ENCODE measurements at places on chromosomes 4 and X.

DNA sequence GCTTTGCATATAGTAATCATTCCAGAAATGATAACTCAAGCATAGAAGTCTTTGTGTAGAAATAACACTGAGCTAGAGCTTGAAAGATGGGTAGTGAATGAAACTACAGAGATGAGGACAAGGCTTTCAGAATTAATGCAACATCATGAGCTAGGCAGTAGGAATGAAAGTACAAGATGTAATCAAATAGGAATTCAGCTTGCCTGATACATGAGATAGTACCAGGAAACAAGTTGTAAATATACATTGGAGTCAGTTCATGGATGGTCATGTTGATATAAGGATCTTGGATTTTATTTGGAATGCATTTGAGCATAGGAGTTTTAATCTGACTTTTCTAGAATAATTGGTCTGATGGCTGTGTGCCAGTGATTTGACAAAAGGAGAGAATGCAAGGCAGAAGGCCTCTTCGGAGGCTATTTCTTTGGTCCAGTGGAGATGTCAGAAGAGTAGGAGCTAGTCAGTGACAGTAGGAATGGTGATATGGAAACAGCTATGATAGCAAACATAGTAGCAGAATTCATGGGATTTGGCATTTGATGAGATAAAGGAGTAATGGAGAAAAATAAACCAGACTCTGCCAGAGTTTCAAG, 206.4 kb upstream of the PACRGL start:
- DNase-seq, result no peak

DNA sequence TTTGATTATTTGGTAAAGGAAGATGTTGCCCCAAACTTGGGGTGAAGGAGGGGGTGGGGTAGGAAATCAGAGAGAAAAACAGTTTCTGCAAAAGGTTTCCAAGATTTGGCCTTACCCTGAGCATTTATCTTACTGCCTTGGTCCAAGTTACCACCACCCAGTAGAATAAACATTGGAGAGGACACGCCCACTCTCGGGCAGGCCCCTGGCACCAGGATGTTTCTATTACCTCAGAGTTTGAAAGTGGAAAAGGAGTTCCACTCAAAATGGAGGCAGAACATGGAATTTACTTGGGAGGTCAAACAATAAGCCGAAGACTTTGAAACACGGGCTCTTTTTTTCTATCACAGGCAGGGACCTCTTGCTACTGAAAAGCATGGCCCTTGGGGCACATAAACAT, 113.7 kb downstream of the CHRNA9 start:
- DNase-seq, result no peak

- DNase-seq, result no peak
Measured at GRCh38 chr4:16569790-16570189, 328.7 kb downstream of the LDB2 start.

- DNase-seq, result no peak
Measured at GRCh38 chr4:78710536-78710935, 65.6 kb upstream of the BMP2K start.

- DNase-seq, result no peak
Measured at GRCh38 chr4:41413670-41414411, 124.1 kb upstream of the LIMCH1 start.

- DNase-seq, result no peak
Measured at GRCh38 chrX:129716507-129716906, 22.3 kb upstream of the XPNPEP2 start.

DNA sequence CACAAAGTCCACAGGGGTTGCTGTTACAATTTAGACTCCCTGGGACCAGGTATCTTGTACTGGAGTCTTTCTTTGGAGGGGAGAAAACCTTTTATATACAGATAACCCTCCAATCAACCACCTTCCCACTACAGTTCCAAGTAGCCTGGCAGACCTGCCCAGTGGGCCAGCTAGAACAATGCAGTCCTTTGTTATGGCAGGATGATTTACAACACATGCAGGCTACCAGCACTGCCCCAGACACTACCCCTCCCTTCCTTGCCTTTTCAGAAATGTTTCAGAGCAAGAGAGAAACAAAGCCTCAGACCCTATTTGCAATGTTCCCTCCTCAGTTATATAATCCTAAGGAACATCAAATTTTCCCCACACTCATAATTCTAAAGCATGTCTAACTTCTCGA, 11.1 kb downstream of the RASL11B start:
- no peak for DNase-seq

DNA sequence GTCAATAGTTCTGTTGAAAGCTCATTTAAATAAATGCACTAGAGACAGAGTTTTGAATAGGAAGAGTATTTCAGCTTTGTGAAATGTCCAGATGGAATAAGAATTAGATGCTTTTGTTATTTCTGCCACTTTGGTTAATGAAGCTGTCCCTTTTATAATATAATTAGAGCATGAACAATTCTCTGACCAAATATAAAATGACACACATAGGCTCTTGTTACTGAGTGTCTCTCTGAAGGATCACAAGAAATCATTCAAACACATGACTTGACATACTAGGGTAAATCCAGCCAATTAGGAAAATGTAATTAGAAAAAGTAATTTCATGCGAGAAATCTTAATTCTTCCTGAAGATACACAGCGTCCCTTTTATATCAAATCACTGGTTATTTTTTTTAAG, 68.4 kb upstream of the DDIT4L start:
- no peak for DNase-seq

DNA sequence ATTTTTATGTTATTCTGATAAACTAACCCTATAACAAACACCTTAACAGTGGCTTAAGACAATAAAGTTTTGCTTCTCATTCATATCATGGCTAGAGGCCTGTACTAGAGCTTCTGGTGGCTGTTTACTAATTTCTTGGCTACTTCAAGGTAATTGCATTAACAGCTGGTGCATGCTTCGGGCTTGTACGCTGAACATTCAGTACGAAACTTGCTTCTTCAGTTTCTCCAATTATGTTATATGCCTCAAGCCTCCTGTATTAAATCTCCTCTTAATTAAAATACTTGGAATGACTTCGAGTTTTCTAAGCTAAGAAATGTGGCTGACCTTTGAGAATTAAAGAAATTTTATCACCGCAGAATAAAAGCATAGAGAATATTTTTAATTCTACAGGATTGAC, 138.9 kb upstream of the TRAM1L1 start:
- DNase-seq, result no peak

GRCh38 chrX:140064993-140065392, 99.7 kb upstream of the CXorf66 start:
- DNase-seq, result no peak

DNA sequence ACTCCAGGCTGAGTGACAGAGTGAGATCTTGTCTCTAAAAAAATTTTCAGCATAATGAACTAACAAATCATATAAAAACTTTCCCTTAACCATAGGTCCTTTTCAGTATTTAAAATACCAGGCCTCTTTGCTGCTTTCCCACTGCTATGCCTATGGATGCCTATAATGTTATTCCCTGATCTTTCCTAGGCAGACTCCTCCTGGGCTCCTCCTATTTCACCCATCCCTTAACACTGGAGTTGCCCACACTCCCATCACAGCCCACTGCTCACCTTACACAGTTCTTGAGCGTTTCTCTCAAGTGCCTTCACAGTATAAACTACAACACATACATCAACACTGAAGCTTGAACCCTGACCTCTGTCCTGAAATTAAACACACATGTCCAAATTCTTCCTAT, 31.6 kb downstream of the PAPSS1 start:
- no peak for DNase-seq

DNA sequence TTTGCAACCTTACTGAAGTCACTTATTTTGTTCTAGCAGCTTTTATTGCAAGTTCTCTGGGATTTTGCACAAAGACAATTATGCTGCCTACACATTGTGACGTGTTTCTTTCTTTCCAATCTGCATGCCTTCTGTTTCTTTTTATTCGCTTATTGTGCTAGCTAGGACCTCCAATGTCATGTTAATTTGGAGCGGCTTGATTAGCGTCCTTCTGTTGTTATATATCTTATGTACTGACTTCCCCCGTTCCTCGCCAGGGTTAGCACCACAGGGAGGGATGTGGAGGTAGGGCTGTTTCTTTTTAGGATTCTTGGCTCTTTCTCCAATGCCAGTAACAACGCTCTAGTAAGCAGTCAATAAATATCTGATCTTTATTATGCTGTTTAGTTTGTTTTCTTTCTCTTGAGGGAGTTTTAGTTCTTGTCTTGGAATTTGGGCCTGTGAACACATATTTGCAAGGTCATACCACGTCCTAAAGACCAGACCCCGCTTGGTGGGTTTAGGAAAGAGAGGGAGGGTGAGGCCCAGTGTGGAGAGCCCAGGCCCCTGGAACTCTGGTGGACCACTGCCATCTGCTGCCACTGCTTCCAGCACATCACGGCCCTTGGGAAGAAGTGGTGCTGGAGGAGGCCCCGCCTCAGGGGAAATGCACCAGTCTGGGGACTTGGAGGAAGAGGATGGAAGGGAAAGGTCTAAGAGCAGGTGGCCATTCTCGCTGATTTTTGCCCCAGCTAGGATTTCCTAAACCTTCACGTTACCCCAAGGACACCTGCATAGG, 129.1 kb downstream of the TRIML1 start:
- DNase-seq, result no peak

GRCh38 chr4:114310296-114310925, 288.2 kb upstream of the UGT8 start:
- DNase-seq, result no peak

- no peak for DNase-seq
Measured at GRCh38 chrX:83845397-83845796, 15.5 kb upstream of the CYLC1 start.

- DNase-seq, result no peak
Measured at GRCh38 chrX:133699023-133699728, 283.9 kb upstream of the GPC4 start.

DNA sequence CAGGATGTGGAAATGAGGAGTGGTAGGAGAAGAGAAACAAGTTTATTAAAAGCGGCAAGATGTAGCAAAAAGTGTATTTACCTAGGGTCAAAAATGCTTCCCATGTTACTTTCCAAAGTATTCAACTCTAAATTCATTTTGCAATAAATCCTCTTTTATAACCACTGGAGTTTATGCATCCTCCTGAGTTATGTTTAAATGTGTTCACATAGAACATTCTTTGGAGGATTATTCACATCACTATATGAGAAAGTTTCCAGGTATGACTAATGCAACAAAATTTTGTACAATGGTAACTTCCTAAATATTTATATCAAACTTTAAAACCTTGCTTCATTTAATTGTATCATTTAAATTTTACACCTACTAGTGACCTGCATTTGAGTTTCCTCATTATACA, 870.6 kb upstream of the SLIT2 start:
- DNase-seq, result no peak

DNA sequence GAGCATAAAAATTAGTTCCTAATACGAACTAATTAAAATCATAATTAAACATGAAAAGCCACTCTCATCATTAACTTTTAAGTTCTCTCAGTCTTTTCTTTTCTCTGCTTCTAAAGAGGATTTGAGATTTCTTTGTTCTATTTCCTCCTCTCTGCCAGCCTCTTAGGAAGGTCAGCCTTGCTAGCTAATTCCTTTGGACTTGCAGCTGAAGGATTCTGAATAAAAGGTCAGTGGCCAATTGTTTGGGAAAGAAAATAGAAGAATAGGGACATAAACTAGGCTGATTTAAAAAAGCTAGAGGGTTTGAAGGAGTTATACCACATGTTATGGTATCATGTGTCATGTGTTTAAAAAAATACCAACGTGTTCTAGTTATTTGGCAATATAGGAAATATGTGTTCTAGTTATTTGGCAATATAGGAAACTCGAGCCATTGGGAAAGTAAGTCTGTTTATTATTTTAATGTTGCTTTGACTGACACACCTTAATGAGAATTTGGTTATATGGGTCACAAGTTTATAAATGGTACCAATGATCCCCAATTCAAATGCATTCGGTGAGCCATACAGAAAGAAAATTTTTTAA, 1668.7 kb upstream of the PCDH7 start:
- DNase-seq, result no peak

DNA sequence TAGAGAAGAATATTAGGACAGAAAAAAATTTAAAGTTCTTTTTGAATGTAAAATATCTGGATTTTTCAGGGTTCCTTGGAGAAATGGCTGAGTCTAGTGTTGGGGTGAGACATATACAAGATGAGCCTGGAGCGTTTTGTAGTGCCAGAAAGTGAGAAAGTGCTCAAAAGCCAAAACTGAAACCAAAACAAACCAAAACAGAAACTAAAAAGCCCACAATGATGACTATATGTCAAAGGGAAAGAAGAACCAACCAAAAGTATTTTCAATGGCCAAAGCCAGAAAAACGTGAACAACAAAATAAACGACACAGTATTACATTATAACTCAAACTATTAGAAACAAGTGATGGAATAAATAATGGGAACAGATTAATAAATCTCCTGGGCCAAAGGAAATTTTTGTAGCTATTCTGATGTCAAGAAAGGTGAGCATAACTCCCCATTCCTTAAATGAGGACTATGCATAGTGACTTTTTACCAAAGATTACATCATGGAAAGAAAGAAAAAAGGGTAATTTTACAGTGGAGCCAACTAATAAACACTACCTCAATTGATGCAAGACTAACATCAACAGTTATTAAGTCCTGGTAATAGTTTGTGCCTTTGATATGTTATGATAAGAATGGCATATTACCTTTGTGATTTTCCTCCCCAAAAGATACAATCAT, 1137.6 kb downstream of the C4orf33 start:
- DNase-seq, result no peak

- DNase-seq, result no peak
Measured at GRCh38 chrX:130676861-130677260, 226.1 kb downstream of the ENOX2 start.

DNA sequence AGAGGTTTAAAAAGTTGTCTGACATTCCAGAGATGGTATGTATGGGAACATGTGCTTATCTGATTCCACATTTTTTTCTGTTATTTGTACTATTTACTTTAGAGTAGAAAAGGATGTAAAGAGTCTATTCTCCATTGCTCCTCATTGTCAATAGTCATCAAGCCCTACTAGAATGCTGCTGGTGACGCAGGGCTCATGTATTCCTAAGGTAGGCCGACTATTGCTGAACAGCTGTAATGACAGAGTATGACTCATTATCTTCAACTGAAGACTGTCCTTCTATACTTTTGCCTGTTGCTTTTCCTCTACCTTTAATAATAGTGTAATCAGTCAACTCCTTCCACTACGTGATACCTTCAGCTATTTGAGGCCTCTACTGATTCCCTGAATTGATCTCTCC, 509.1 kb upstream of the NR3C2 start:
- DNase-seq, result no peak

GRCh38 chr4:119490335-119490734, 138.3 kb downstream of the PDE5A start:
- DNase-seq, result no peak

DNA sequence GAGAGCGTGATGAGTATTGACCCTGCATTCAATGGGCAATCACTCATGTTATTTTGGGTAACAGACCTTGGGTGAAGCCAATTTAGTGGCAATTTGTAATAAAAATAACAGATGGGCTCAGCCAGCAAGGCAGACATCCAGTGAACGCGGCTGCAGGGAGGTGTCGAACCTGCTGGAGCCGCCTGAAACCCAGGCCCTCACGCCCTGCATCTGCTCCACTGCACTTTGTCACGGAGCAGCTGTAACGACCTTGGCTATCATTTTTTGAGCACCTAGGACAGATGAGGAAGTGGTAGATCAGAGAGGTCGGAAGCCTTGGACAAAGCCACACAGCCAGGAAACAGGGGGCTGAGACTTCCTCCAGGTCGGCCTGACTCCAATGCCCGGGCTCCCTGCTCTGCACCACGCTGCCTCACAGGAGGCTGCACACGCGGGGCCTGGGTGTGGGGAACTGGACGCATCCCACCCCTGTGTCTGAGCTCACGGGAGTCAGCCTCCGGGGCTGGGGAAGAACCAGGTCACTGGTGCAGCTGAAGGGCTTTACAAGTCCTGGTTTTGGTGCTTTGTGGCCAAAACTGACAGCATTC, 19.4 kb downstream of the HMX1 start:
- no peak for DNase-seq

- no peak for DNase-seq
Measured at GRCh38 chrX:45134775-45135174, 65.9 kb downstream of the DIPK2B start.
